NCI-H1417 treated with DMSO at 0.1 percent for 48 hours (cell line): ENCODE measurements at places on chromosomes 6 and 20.

- no peak for DNase-seq
Measured at GRCh38 chr20:363319-364078, 16.6 kb downstream of the NRSN2 start.

DNA sequence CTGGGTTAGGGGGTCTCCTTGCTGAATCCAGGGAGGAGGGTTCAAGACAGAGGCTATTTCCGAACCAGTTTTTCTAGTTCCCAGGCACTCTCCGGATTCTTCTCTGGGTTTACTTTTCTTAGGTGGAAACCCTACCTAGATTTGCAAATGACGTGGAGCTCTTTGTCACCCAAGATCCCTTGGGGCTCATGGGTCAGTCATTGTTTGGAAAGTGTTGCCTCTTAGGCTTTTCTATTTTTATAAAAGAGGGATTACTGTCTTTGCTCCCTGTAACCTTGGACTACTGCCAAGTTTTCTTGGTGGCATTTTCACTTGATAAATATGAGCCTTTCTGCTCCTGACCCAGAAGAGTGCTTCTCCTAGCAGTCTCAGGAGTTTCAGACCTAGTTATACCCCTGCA lies 33.6 kb downstream of the FAM209B start:
- DNase-seq: no peak

- DNase-seq: no peak
Measured at GRCh38 chr6:47922391-47922790, 140.6 kb downstream of the OPN5 start.

DNA sequence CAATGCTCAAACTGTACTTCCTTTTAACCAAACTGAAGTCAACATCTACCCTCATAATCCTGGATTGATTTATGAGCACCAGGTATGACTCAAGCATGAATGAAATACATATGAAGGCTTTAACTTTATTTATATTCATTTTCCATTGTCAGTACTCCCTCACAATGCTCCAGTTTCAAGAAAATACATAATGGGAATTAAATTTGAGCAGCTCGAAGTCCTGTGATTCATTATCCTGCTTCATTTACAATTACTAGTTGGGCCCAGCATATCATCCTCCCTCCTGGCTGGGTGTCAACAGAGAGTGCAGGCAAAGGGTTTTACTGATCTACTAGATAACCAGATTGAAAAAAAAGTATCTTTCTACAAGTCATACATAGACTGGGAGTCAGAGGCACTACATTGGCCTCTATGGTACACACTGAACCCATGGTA lies 10.1 kb downstream of the SAMHD1 start:
- DNase-seq: no peak

DNA sequence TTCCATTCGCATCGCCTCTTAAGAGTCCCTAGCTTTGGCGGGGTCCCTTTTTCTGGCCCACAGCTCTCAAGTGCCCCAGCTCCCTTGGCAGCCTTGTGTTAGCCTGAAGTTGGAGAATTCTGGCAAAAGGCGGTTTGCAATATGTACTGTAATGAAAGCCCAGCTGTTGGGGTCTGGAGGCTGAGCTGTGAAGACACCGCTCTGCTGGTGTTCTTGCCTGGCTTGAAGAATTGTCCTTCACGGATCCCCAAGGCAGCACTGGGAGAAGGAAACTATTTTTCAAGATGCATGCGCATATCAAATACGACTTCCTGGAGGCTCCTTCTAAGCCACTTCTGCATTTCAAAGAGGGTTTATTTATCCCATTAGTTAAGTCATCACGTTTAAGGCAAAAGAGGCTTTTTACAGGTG lies 21.4 kb upstream of the CITED2 start:
- DNase-seq: no peak

DNA sequence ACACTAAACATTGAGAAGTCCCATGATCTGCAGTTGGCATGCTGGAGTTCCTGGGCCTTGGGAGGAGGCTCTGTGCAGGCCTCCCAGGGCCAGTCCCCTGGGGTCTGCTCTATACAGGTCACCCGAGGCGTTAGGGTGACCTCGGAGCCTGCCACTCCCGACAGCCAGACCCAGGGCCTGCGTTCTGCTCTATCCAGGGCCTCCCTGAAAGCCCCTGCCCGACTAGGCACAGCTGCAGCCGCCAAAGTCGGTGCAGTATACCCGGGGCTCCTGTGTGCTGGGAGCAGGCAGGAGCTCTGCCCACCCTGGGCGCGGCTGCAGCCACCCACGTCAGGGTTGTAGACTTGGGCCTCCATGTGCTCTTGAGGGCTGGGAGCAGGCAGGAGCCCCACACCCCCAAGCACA lies 6.3 kb upstream of the OR14J1 start:
- no peak for DNase-seq

GRCh38 chr6:15350386-15351083 lies 104.7 kb downstream of the JARID2 start:
- DNase-seq: no peak

DNA sequence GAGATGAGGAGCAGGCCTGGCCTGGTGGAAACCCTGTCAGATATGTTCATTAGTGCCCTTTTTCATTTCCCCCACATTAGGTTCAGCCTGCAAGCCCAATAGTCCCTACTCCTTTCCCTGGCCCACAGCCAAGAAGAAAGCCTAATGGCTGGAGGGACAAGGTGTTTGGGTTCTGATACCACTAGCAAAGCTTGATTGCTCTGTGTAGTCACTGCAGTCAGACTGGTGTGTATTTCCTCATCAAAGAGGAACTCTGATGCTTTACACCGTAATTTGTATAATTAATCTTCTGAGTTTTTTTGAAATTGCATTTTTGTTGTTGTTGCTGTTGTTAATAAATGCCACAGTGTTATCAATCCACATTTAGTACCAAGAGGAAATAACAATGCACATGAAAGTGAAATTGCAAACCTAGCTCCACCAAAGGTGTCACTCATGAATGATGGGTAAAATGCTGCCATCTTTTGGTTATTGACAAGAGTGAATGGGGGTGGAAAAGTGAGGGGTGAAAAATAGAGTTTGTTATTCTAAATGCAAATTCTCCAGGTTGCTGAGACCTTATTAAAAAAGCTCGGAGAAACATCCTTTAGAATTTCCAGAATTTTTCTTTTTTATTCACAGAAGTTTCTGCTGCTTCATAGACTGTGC lies 320.2 kb upstream of the POU3F2 start:
- DNase-seq: no peak
